ENCODE measurements at places on chromosomes 1 and 21.

DNA sequence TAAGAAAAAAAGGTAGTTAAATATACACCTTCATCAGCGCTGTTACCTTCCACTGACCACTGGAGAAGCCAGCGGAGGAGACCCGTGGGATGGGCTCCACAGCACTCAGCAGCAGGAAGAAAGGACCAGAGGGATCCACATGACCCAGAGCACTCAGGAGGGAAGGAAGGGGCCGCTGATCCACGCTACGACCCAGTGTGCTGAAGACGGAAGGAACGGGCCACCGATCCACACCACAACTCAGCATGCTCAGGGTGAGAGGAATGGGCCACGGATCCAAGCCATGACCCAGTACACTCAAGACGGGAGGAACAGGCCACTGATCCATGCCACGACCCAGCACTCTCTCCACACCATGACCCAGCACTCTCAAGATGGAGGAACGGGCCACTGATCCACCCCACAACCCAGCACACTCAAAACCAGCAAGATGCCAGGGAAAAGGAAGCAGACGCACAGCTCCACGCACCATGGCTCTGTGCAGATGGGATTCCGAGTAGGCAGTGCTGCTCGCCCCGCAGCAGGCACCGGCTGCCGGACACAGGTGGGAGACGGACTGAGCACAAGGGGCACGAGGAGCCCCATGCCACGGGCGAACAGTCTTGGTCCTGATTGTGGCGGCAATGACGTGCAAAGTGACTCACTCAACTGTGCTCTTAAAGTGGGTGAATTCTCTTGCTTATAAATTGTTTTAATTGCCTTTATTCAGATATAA lies 8.7 kb downstream of the WRAP73 start:
- DNase-seq, result no peak

- no peak for DNase-seq
Measured at GRCh38 chr1:116405241-116406135, 32.4 kb downstream of the ATP1A1 start.

GRCh38 chr1:238399558-238399957 lies 508.8 kb upstream of the ZP4 start:
- no peak for DNase-seq

DNA sequence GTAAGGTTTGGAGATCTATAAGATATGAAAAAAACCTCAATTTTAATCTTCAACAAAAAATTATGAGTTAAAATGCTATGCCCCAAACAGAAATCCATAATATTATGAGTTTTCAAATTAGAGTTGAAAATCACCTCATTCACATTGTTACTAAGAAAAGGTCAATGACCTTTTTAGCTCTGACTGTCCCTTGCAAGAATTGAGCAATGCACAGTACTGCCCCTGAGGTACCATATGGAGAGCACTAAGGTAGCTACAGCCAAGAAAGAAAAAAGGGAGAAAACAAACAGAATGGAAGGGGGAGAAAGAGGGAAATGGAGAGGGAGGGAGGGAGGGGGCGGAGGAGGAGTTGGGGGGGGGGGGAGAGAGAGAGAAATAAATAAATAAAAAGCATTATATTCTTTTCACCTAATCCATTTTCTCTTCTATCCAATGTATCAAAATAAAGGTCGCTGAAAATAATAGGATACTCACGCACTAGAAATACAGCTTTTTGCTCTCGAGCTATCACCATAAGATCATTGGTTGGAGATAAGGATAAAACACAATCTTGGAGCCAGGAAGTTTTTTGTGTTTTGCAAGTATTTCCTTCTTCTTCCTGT lies 58.8 kb downstream of the RAB3GAP2 start:
- DNase-seq, result no peak

DNA sequence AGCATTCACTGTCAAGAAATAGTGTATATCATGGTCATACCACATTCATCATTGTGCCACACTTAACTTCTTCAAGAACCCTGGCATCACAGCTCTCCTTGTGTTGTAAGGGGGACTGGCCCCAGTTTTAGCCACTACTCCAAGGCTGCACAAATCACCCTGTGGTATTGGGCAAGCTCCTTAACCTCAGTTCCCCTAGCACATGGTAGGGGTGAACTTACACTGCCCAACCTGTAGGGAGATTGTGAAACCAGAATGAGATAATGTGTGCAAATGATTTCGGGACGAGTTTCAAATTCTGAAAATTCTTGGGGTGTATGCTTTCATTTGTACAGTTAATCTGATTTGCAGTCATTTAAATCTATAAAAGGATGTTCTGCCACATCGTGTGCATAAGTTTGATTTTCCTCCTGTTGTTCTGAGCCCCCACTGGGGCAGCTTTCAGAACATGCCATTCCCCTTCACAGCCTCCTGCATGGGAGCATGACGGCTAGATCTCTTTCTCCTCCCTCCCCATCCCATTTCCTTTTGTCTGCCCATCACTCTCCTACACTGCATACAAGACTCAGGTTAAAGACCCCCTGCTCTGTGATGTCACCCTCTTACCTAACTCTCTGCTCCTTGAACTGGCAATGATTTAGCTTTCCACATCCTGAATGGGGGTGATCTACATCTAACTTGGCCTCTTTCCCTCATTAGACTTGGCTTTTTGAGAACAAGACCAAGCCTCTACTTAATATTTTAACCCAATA lies 290.3 kb downstream of the CHRM3 start:
- no peak for DNase-seq

- DNase-seq, result no peak
Measured at GRCh38 chr1:174077749-174078490, 55.8 kb upstream of the RC3H1 start.

- no peak for DNase-seq
Measured at GRCh38 chr1:36369061-36369861, 16.5 kb downstream of the STK40 start.

DNA sequence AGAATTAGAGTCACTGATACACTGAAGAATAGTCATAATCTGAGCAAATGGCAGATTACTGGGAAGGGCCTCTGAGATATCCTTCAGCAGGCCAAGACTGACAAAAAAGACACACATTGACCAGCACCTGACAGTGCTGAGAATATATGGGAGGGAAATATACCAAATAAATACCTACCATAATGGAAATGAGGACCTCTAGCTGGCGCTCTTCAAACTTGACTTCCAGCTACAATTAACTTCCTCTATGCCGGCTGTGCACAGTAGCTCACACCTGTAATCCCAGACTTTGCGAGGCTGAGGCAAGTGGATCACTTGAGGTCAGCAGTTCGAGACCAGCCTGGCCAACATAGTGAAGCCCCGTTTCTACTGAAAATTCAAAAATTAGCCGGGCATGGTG lies 69.5 kb downstream of the NPHS2 start:
- DNase-seq, result no peak

DNA sequence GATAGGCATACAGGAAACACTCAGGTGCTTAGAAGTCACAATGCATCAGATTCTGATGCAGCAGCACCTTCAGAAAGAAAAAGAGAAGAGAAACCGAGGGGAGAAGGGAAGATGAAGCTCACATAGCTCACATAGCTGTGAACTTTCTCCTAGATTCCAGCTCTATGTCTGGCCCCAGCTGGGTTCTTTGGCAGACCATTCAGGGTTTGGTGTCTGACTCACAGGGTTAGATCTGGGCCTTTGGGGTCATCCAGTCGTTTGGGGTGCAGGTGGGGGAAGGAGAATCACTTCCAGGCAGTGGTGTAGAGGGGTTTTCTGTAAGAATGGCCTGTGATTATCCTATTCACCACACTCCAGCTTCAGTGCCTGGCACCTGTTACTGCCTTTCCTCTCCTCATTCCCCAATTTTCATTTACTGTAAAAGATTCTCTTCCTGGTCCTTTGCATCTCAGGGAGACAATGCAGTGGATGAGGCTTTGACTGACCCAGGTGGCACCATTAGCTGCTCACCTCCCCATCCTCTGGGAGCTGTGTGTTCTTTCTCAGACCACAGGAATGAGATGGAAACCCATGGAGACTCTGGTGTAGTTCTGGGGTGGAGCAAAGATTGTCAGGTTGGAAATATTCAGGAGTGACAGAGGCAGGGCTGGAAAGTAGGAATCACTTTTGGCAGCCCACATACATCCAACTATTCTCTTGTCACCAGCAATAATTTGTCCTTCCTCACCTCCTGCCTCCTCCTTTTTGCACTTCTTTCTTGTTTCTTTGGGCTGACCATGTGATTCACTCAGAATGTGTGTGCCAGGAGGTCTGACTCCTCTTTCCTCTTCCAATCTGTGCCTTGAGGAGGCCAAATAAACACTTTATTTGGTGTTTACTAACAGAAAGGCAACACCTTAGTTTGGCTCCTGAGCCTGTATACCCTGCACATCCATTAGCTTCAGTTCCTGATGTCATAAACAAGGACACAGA lies 103.3 kb downstream of the PAPPA2 start:
- DNase-seq, result no peak

DNA sequence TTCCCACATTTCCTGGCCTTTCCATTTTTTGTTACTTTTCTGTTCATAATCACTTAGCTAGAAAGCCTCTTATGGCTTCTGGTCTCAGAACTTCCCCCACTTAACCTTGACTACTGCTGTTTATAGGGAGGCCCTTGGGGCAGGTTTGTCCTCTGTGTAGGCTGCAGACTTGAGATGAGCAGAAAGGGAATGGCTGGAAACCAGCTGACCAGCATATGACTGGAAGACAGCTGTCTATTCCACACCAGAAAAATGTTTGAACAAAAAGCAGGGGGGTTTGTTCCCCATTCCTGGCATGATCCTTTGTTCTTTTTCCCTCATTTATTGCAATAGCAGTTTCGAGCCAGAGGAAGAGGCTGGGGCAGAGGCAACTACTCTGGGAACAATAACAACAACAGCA lies 4.9 kb upstream of the SH3D21 start:
- DNase-seq, result no peak

DNA sequence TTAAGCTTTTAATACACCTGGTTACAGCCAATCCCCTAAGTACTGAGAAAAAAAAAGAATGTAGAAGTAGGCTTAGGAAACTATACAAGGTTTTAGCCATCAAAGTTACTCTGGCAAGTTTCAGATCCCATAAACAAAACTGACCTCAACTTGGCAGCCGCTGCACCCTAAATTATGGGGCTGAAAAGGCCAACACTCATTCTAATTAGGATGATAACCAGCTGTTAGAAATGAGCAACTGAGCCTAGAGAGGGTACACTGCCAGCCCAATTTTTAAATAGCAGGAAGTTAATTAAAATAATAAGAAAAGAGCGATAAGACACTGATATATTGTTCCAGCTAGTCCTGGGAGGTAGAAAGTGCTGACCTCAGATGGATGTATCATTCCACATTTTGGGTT lies 105.7 kb upstream of the VAV3 start:
- no peak for DNase-seq

GRCh38 chr1:8512504-8512903 lies 194.6 kb downstream of the SLC45A1 start:
- DNase-seq, result no peak

DNA sequence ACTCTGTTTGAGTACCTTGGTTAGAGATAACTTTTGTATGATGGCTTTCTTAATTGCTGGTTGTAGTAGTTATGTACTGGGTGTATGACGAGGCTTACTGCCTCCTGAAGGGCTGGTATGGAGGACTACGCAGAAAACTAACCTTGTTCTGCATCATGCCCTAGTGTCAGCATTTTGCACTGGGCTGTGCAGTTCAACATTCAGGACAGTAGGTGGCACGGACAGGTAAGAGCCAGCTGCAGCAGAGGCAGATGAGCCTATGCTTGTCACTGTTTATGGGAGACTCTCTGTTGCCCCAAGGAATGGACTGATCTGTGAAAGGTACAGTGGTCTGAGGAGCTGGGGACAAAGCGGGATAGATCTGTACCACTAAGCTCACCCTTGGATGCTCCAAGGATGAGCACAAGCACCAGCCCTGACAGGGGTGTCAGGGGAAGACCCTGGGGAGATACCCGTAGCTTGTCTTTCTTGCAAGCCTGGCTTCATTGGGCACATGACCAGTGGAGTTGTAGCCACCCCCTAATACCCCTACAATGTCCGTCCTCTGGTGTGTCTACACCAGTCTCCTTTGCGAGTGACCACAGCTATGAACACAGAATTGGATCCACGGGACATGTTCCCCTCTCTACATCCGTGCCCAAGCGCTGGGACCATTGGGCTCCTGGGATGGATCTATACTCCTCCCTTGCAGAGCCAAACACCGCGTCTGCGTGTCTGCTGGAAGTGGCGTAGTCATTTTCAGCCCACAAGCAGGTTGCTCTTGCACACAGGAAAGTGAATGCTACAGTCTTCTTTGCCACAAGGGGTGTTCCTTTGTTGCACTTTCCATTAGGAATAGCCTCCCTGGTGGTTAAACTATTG lies 51.1 kb upstream of the CFHR3 start:
- DNase-seq, result no peak

- DNase-seq, result no peak
Measured at GRCh38 chr1:117013309-117013858, 11.8 kb downstream of the CD101 start.

DNA sequence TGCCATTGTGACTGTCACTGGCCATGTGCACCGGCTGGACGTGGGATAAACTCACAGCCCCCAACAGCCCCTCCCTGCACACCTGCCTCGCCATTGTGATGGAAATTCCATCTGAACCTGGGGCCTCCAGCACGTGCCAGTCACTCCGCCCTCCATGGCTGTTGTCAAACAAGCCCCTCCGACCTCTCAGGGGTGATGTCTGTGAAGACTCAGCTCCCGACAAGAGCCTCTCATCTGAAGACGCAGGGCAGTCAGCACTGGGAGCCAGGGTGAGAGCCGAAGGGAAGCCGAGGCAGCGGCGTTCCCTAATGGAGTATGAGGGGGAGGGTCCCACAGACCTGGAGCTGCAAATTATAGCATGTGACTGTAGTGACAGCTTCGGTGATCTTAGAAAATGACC lies 1.4 kb upstream of the KRTAP10-2 start:
- no peak for DNase-seq

DNA sequence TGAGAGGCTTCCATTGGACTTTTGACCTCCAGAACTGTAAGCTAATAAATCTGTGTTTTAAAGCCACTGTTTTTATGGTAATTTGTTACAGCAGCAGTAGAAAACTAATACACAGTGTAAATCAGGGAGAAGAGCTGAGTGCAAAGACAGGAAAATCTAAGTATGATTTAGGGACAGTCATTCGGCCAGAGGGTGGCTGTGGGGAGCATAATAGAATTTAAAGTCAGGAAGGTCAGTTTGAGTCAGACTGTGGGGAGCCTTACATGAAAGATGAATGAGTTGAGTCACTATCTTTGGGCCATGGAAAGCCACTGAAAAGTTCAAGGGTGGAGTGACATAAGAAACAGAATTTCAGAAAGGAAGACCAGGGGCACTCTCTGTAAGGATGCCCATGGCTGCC lies 52.4 kb upstream of the SSX2IP start:
- DNase-seq, result no peak

- DNase-seq, result no peak
Measured at GRCh38 chr1:199422206-199422605, 605.3 kb upstream of the NR5A2 start.

All from GM12878 (cell line).